SHP77 treated with DMSO at 0.1 percent for 48 hours (cell line): ENCODE measurements at places on chromosomes 6 and 20.

- no peak for DNase-seq
These were observed 169.9 kb upstream of the RNF217 start for GRCh38 chr6:124792386-124792785.

DNA sequence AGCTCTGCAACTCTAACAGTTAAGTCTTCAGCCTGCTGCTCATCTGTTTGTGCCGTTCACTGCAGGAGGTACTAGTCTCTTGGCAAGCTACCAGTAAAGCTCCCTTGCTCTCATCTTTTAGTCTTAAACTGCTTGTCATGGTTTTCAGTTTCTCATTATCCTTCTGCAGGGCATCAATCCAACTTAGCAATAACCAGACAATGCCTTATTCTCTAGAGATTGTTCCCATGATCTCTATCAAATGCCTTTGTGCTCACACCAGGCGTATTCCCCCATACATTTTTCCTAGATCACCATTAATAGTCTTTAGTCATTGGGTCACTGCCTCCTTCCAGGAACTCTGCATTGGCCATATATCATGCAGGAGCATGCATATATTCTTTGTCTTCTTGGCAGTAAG is 171.3 kb downstream of the GRM1 start:
- no peak for DNase-seq

GRCh38 chr6:159973951-159974350 is 5.1 kb downstream of the IGF2R start:
- DNase-seq = peak; percentile 69

DNA sequence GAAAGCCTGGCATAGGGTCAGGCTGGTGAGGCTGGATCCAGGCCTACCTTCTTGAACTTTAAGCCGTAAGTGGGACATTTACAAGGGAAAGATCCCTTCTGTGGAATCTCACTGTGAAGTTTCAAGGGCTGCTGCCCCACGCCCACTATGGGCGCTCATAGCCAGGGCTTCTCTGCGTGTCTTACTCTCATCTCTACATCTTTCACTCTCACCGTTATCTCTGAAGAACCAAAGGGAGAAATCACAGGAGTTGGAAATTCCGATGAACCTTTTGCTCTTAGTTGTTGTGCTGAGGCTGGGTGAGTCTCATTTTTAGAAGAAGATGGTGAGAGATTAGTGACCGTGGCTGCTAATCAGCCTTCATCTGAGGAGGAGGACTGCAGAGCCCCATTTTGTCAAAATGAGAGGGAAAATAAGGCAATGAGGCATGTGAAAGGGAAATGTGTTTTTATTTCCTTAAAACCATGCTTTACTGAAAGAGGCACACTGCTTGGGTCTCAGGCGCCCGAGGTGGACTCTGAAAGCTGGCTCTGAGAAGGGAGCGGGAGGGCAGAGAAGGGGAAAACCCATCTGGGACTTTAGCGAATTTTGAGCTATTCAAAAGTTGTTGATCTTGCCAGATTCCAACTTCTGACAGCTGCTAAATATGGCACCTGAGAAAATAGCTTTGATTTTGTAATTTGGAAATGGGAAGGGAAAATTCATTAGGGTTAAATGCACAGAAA is 301.5 kb downstream of the CLIC5 start:
- no peak for DNase-seq

DNA sequence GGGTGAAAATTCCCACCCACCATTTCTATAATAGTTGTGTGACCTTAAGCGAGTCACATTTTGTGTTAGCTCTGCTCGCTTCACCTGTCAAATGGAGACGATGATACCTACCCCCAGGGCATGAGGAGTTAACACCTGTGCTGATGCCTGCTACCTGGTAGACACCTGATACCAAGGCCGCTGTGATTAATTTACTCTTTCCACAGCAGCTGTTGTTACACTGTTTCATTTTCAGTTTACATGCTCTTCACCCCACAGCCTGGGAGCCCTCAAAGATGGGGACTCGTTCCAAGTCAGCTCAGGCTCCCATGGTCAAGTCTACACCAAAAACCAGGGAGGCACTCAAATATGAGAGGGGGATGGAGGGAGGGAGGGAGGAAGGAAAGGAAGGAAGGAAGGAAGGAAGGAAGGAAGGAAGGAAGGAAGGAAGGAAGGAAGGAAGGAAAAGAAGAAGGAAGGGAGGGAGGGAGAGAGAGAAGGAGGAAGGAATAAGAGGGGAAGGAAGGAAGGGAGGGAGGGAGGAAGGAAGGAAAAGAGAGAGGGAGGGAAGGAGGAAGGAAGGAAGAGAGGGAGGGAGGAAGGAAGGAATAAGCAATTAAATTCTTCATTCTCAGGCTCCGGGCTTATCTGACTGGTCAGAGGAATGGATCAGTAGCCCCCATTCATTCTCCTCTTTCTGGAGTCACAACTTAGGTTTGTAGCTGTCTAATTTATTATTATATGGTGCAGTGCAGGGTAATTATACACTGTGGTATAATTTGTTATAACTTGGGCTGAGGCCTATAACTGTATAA is 40.9 kb downstream of the PDYN start:
- no peak for DNase-seq

DNA sequence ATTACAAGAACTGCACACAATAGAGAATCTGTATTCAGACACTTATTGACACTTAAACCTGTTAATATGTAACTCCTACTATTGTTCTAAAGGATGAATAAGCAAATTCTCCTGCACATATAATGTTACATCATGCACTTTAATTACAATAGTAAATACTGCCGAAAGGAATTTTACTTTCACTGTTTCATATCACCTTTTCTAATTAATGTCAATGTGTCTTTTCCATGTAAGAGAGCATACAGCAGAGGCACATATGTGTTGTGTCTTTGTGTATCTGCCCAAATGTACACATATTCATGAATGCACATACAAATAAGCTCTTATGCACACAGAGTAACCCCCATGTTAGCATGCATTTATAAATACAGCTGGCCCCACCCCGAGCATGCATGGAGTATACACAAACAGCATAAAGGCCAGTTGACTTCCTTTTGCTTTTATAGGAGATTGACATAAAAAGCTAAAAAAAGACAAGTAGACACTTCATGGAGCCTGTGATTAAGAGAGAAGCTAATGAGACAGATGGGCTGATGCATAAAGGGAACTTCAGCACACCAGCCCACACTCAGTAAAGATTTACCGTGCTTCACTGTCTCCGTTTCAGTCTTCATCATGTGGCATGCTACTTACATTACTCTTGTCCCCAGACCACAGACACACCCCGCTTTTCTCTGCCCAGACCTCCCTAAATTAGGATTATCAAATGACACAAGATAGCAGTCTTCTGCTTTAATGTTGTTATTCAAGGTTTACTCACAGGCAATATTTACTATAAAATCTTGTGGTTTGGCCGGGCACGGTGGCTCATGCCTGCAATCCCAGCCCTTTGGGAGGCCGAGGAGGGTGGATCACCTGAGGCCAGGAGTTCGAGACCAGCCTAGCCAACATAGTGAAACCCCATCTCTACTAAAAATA is 184.6 kb downstream of the ATXN1 start:
- no peak for DNase-seq

- DNase-seq = no peak
These were observed 152.1 kb upstream of the RNF24 start for GRCh38 chr20:4167261-4168021.

DNA sequence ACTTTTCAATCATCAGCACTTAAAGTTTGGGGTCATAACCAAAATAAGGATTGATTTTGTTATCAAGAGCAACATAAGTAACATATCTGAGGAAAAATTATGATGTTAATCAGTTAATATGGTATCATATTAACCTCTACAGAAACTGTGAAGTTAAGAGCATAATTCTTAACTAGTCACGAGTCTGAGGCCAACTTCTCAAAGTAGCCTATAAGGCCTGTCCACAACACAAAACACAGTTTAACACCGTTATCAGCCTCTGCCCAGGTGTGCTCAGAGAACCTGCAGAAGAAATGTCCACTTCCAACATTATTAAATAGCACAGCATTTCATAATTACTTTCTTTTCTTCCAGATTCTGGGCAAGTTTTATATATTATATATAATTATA is 1.1 kb downstream of the STX7 start:
- no peak for DNase-seq

- DNase-seq = no peak
These were observed 23.8 kb downstream of the PHACTR3 start for GRCh38 chr20:59628171-59628570.

- DNase-seq = no peak
These were observed 52.8 kb downstream of the RIPOR2 start for GRCh38 chr6:24882835-24883555.

- DNase-seq = no peak
These were observed 92.8 kb downstream of the ARID1B start for GRCh38 chr6:156869980-156870398.

DNA sequence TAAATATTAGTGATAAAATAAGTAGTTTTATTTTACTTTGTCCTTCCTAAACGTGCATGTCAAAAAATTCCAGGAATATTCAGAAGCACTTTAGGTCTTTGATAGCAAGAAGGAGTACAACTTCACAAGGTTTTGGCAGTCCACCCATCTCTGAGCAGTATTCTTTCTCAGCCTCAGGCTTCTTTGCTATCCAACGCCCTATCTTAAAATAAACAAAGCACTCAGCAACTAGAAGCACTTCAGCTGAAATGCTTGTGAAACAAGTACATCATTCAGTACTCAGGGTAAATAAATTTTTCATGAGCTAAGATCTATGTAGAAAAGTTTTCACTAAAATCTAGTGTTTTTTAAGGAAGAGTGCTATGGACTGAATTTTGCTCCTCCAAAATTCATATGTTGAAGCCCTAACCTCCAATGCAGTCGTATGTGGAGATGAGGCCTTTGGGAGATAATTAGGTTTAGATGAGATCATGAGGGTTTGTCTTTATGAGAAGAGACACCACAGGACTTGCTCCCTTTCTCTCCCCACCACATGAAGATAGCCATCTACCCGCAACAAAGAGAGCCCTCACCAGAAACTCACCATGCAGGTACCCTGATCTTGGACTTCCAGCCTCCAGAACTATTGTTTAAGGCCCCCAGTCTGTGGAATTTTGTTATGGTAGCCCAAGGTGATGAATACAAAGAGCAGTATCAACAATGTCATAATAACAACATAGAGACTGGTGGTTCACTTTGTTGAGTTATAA is 539.1 kb downstream of the TFAP2A start:
- DNase-seq = no peak

DNA sequence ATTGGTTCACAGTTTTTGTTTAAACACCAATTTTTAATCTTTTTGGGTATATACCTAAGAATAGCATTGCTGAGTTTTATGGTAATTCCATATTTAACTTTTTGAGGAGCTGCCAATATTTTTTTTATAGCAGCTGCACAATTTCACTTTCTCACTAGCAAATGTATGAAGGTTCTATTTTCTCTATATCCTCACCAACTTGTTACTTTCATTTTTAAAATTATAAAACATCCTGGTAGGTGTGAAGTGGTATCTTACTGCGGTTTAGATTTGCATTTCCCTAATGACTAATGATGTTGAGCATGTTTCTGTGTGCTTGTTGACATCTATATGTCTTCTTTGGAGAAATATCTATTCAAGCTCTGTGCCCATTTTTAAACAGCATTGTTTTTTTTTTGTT is 452.1 kb downstream of the GRIK2 start:
- DNase-seq = no peak
